ENCODE measurements at places on chromosomes 7 and 10. TPM values are rescaled to one million over a fixed set of nuclear protein-coding genes. Genes with fewer than 3 reads are reported as not detected.

The NPC1L1 gene
- not detected for total RNA-seq

The GRM3 gene
- total RNA-seq, result not detected

The WDR91 gene
- 31.8 TPM for total RNA-seq

The ZNF655 gene
- 110 TPM for total RNA-seq

The NMT2 gene
- total RNA-seq, result 3.3 TPM

The SLC16A12 gene
- total RNA-seq, result not detected

The CEP55 gene
- 30.3 TPM for total RNA-seq

The DRGX gene
- not detected for total RNA-seq

The HEPACAM2 gene
- not detected for total RNA-seq

GRCh38 chr7:144606261-144606660 is 202.8 kb upstream of the NOBOX start:
- no peak for DNase-seq

GRCh38 chr10:131747791-131748190 is 153.0 kb upstream of the PPP2R2D start:
- no peak for DNase-seq

DNA sequence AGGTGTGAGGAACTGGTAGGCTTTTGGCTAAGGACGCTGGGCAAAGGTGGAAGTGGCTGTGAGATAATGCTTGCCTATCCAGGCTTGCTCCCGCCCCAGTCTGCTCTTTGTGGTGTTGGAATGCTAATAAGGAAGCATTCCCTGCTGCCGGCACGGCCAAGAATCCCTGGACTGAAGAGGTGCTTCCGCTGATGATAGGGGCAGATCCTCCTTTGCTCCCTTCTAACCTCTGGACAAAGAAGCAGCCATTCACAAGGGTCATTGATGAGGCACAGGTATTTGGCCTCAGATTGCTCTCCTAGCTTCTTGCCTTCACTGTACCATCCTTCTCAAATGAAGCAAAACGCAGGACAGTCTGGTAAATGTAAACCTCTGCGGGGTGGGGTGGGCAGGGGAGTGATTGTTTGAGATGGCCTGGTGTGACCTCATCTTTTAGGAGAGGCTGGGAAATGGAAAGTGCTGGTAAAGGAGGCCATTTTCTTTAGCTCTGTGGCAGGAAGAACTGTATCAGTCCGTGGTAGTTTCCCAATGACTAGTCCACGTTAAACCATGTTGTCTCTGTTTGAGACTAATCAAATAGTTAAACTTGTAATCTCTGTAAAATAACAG is 1.7 kb downstream of the PGAM1 start:
- no peak for DNase-seq

GRCh38 chr10:43114088-43114742 is 24.0 kb upstream of the CSGALNACT2 start:
- DNase-seq, result no peak

DNA sequence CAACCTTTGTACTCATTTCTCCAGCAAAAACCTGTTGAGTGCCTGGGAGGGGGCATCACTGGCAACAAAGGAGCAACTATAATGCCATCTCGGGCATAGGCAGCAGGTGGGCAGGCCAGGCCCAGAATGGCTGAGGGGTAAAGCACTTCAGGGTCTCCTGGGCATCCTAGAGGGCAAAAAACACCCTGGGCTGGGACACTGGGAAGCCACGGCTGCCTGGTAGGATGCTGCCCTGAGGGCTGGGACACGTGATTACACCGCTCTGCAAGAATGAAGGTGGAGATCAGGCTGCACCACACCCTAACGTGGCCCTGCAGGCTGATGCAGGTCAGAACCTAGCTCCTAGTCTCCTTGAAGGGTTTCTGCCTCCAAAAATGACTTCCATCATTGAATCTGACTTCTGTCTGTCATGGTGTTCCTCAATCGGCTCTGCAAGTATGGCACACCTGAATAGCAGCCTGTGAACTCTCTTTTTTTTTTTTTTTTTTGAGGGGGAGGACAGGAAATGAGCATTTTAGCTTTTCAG is 4.5 kb upstream of the TRAPPC14 start:
- DNase-seq, result no peak

- no peak for DNase-seq
These were observed 136.9 kb upstream of the PALS2 start for GRCh38 chr7:24436131-24436920.

GRCh38 chr10:124064676-124065075 is 28.7 kb downstream of the CHST15 start:
- DNase-seq, result no peak

DNA sequence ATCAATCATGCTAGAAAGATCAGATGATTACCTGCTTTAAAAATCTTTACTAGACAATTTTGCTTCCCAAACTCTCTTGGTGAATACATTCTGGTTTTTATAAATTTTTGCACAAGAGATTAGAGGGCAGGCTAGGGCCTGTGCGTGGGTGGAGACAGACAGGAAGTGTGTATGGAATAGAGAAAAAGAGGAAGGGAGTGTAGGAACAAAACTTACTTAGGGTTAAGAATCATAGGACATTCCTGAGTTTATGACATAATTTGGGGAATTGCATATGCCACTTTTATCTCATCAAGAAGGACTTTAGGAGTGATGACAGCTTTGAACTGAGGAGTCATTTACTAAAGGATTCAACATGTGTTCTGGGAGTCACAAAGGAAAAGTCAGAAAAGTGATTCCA is 31.3 kb downstream of the LAMB1 start:
- DNase-seq, result no peak

- DNase-seq, result no peak
These were observed 117.7 kb downstream of the APBB1IP start for GRCh38 chr10:26555719-26556368.

GRCh38 chr10:118092209-118092608 is 45.5 kb upstream of the RAB11FIP2 start:
- DNase-seq, result no peak

DNA sequence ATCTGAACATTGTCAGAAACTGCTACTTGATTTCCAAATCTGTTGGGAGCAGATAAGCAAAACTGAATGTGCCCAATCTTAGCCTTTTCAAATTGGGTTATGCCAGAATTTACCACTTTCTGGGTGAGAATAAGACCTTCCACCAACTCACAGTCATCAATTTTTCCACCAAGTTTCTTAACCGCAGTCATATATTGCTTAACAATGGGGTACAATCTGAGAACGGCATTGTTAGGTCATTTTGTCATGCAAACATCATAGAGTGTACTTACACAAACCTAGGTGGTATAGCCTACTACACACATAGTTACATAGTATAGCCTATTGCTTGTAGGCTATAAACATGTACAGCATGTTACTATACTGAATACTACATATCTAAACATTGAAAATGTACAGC is 16.0 kb downstream of the MRPS33 start:
- no peak for DNase-seq

GRCh38 chr7:27211764-27212204 is 11.9 kb upstream of the HOXA13 start:
- DNase-seq, result no peak

DNA sequence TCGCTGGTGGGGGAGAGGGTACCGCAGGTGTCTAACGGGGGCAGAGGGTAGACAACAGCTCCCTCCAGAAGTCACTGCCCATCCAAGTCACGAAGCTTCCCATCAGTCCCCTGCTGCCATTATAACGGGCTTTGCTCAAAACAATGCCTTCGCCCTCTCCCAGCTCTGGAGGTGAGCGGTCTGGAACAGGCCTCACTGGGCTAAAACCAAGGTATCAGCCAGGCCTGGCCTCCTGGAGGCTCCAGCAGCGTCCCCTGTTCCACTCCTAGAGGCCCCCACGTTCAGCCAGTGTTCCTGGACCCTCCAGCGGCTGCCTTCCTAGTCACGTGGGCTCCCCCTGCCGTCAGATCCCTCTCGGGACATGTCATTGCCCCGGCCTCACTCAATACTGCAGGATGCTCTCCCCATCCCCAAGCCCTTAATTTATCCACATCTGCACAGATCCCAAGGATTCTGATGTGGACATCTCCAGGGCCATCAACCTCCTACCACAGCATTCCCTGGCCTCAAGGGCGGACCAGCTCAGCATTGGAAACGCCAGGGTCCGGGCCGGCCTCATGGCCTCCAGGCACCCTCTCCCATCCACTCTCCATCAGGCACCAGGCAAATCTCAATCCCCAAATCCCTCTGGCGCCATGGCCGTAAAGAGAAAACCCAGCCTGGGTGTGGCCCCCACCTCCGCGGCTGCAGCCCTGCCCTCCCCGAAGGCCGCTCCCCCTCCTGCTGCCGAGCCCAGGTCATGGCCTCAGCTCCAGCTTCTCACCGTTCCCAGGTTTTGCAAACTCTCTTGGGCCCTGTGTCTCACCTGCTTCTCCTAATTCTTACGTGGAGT is 104.1 kb upstream of the FAM20C start:
- no peak for DNase-seq

GRCh38 chr10:73743905-73744663 is at the start of gene SEC24C:
Gene SEC24C, plus strand, starts transcription at chr10:73744372. Its CDS starts 2,461 bp downstream, at chr10:73746833.
- DNase-seq, result peak; percentile 93

- no peak for DNase-seq
These were observed 509.9 kb upstream of the GALNT17 start for GRCh38 chr7:70621954-70622600.

DNA sequence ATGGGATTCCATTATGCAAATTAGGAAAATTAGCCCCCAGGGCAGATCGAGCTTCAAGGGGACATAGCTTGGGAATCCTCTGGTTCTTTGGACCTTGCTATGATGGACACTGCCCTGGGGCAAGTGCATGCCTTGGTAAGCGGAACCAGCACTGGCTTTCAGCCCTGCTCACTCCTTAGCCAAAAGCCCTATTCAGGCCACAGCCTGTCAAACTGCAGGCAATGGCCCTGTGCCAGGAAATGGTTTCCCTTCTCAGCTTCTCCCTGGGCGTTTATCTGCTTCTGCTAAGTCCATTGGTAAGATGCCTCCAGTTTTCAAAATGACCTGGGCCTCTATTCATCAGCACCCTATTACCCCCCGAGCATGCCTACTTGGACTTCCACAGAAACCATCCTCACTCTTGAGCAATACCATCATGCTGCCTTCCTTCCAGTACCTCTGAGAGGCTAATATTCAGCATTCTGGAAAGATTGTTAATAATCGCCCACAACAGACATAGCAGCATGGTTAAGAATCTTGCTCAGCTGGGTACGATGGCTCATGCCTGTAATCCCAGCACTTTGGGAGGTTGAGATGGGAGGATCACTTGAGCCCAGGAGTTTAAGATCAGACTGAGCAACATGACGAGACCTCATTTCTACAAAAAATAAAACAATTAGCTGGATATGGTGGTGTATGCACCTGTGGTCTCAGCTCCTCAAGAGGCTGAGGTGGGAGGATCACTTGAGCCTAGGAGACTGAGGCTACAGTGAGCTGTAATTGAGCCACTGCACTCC is 918.6 kb upstream of the AUTS2 start:
- no peak for DNase-seq

DNA sequence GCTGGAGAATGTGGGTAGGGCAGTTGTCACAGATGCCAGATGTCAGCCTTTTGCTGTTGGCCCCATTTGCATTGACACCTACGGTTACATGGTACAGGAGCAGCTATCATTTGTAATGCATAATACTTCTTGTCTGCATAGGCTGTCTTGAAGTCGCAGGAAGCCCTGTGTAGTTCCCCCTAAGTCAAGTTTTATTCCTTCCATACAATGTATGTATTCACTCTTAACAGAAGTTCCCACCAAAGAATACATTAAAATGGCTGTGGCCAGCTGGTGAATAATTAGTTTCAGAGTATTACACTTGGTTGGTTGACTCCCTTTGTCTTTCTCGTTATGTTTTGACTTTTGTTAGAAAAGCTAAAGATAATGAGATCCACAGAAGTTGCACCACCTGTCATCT is 1169.0 kb downstream of the REEP3 start:
- DNase-seq, result no peak
